ENCODE measurements at places on chromosomes 3 and 15.

- DNase-seq: no peak
Measured at GRCh38 chr15:77251662-77252061, 168.2 kb downstream of the PEAK1 start.

DNA sequence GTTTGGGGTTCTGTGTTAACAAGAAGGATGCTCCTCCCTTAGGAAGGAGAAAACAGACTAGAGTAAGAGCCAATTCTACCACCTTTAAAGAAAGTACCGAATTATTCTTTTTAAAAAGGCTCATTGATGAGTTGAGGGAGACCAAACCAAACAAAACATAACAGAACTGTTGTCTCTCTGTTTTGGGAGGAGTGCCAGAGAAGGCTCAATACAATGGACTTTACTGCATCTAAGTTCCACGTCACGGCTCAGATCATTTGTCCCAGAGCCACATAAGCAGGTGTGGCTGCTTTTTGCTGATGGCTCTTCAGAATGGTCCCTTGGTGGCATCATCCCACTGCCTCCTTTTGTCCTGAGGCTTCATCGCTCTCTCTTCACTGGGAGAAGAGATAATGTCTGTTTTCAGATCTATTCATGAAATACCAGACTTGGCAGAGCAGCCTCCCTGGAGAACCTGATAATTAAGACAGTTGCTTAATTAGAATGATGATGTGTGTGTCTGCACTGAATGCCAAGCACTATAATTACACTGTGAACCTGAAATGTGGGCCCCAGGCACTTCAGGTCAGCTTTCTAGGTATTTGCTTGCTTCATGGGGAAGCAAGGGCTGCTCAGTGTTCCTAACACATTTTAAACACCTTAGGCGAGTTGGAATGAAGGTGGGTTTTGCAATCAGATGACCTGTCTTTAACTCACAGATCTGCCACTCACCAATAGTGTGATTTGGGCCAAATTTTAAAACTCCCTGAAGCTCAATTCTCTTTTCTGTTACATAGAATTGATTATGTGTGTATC, 335.2 kb upstream of the MCTP2 start:
- DNase-seq: no peak

DNA sequence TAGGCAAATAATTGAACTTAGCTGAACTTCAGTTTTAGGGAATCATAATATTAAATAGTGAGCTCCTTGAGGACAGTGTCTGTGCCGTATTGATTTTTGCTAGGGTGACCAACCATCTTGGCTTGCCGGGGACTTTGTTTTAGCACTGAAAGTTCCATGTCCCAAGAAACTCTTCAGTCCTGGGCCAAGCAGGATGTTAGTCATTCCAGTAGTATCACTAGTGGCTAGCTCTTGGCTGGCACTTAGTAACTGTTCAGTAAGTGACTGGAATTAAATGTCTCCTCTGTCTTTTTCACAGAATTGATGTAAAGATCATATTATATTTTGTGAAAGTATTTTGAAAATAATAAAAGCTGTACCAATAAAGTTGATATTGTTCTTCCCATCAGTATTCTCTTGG, 42.3 kb downstream of the RSRC1 start:
- DNase-seq: no peak

- DNase-seq: no peak
Measured at GRCh38 chr3:116483135-116483534, 37.8 kb upstream of the LSAMP start.

GRCh38 chr3:124998247-124998630, 57.6 kb downstream of the HEG1 start:
- no peak for DNase-seq

Measured in large intestine (tissue), 12 donors.